MCF 10A (cell line): ENCODE measurements at places on chromosomes 4 and X.

GRCh38 chrX:153966841-153967535 lies 4.6 kb downstream of the HCFC1 start:
- DNase-seq = no peak

DNA sequence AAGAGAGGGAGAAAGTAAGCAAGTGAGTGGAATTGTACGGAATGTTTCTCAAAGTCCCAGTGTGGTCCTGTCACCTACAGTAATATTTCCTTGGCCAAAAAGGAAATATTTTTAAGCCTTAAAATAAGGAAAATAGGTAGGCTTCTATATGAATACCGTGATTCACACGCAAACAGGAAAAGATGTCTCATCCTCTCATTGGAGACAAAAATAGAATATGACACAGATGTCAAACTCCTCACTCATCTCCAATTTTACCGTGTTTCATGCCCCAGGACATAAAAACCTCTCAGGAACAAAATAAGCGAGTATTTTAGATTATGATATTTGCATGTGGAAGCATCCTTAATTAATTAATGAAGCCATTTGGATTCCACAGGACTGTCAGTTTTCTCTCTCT lies 1269.5 kb downstream of the RAPGEF2 start:
- peak; percentile 44 for DNase-seq

GRCh38 chrX:1384658-1385252 lies 7.2 kb downstream of the SLC25A6 start:
- no peak for DNase-seq

GRCh38 chrX:41739871-41740270 lies 15.9 kb downstream of the GPR82 start:
- DNase-seq = no peak

DNA sequence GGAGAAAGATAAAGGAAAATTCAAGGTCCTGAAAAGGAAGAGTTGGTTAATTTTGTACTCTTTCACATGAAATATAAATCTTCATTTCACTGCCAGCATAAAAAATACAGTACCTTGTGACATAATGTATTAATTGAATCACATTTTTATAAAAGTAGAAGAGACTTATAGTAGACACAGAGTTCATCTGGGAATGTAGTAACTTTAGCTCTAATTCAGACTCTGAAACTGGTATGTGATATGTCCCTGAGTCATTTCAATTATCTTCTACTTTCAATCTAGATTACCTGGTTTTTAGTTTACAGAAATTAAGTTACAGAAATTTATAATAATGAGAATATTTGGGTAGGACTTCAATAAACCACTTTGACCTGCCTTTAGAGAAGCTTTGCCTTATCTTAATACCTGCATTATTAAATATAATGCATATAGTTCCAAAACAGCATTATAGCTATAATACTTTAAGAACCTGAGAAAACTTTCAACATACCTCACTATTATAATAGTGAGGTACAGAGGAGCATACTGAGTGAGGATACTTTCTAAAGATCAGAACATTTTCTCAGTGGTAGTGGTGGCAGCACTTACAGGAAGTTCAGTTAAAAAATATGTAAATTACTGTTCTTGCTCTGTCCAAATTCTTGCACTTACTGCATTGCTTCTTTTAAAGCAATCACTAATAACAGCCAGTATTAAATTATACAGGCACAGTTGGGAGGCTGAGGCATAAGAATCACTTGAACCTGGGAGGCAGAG lies 11.2 kb downstream of the NEK1 start:
- no peak for DNase-seq

DNA sequence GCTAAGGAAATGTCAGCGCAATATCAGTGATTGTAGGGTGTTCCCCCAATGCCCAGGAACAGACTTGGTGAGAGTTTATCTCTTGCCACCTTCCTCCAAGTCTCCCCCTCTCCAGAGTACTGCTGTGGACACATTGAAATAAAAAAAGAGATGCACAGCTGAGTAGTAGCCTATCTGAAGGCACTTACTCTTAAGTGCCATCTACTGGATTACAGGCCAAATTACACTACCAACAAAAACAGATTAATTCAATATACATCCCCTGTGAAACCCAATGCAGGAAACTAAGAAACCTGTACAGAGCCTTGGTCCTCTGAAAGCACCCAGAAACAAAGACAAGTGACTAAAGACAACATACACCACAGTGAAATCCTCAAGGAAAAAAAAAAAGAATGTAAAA lies 460.3 kb downstream of the ZIC3 start:
- DNase-seq = peak; percentile 14

DNA sequence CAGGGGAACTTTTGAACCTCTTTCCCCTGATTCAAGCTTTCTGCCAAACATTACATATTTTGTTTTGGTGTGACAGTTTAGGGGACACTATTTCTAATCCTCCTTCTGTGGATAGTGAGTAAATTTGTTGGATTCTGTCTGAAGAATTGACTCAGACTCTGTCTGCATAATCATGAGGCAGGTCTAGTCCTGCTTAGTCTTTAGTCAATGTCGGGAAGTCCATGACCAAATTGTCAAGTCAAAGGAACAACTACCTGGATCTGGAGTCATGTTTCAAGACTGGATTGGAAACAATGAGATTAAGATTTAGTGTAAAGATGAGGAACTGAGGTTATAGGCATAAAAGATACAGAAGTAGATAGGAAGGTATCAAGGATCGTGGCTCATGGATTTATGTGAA lies 100.9 kb downstream of the MAGEB17 start:
- DNase-seq = no peak

- DNase-seq = no peak
These were observed 16.3 kb downstream of the SULT1B1 start for GRCh38 chr4:69744157-69744478.

GRCh38 chr4:184201179-184201578 lies 16.5 kb downstream of the ENPP6 start:
- no peak for DNase-seq

GRCh38 chr4:123939621-123940020 lies 543.0 kb downstream of the SPRY1 start:
- DNase-seq = peak; percentile 74

- no peak for DNase-seq
These were observed 202.4 kb downstream of the MAB21L2 start for GRCh38 chr4:150784305-150784704.

DNA sequence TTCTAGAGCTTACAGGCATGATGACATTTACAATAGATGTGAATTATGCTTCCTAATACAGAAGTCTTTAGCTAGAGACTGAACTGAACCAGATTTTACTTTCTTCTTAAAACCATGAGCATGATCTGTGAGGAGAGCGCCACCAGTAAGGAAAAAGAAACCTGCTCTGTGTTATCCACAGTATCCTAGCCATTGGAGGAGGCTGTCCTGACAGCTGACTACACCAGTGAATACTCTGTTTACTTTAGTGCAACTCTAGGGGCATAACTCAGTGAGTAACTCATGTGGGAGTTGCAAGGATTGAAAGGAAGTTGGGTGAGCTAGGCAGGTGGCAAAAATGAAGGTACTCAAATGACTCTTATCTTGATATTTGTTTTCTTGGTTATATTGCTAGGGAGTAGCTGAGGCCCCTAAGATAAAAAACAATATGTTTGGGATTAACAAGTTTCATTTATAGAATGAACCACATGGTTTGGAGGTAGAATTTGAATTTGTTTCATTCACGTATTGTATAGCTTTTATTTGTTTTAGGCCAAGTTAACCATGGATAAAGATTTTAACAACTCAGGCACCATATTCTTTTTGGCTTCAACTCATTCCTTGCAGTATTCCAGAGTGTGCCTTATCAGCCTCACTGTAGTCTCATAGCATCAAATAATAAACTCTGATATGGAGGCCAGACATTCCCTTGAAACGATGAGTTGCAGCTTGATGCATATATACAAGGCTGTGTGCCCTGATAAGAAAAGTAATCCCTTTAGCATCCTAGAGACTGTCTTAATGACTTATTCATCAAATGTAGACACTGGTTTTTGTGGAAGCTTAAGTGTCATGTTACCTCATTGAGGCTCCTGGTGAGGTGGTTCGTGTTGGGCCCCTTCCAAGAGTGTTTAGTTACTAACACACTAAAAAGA lies 2.5 kb downstream of the BMP3 start:
- DNase-seq = no peak

DNA sequence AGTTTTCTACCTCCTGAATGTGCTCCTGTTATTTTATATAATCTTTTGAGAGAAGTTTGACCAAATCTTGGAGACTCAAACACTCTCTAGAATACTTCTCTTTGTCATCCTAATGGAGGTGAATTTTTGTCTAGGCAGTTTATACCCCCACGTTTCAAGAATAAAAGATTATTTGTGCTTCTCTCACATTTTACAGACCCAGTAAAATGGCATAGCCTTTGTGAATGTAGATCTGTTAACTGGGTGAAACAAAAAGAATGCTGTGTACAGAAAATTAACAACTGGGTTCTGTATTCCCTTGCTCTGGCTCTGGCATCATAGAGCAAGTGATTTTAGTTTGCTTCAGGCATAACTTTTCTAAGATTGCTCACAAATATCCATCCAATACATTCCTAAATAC lies 26.1 kb downstream of the GASK1B start:
- no peak for DNase-seq
